ENCODE measurements at places on chromosomes 7 and 10.

DNA sequence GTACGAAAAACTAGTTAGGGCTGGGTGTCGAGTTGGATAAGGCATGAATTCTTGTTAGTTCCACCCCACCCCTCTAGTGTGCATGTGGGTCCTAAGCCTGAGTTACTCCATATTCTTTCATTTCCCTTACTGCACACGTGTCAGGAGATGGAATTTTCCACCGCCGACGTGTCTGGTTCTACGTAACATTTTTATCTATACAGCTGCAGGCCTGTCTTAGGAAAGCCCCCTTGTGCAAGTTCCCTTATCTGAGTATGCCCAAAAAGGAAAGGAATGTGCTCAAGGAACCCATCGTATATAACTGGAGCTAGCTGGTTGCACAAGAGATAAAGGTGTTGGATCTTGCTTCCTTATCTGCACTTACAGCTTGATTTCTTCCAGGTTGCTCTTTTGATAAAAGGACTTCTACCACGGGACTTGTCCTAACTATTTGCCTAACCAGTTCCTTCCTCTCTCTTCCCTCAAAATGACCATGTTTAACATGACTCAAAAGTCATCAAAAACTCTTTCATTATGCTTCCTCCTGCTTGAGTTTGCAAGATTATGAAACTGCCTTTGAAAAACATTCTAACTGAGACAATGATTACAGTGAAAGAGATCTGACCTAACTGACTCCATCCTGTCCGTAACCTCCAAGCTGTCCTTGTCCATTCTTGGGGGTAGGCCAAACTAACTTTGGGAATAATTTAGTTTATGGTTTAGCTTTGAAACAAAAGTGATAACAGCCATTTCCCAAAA is 181.4 kb downstream of the AKR1D1 start:
- DNase-seq: peak; percentile 9

- no peak for DNase-seq
Measured at GRCh38 chr7:31418928-31419327, 78.4 kb upstream of the NEUROD6 start.

DNA sequence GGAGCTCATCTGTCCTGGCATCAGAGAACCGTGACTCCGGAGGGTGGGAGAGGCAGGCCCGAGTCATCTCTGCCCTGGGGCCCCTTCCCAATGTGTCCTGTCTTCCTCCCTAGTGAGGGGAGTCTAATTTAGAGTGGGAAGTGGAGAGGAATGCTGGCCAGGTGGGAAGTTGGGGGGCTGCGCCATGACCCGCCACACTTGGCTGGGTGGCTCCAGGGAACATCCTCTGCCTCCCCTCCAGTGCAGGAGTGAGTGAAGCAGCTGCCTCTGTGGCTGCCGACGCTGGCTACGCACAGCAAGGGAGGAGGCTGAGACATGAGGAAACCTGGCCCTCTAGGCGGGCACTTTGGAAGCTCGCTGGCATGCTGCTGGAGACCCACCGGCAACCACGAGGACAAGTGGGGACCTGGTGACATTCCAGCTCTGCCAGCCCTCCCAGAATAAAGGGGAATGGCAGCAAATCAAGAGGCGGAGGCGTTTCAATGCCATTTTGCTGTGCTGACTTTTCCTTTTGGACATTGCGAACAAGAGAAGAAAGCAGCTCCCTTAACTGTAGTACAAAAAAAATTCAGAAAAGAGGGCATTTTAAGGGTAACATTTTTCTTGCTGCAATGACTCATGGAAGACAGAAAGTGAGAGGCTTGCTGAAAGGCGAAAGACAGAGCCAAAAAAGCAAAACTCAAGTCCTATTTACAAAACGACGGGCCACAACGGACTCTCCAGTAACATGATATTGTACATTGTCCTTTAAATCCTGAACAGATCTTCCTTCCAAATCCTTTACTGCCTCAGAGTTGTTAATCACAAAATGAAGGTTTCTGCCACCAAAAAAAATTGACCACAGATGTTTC is 121.2 kb upstream of the PITRM1 start:
- peak; percentile 56 for DNase-seq

DNA sequence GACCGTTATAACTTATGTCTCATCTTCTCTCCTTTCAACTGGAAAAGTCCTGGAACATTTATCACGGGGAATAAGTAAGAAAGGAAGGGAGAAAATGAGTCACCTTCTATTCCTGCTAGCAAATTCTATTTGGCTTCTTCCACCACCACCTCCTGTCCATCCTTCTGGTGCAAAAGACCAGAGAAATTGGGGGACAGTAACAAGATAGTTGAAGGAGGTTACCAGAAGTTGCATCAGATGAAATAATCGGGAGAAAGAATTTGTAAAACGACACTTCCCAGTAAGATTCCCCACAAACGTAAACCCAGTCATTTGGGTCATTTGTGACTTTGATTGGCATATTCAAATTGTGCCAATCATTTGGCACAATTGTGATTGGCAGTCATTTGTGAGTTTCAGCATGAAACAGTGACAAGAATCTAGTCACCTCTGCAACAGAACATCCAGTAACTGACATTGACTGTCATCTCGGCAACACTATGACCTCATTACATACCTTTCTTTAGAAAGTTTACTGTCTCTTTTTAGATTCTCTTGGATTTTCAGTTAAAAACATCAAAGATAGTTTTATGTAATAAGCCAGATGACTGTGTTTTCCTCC is 51.3 kb upstream of the PIK3CG start:
- peak; percentile 50 for DNase-seq

DNA sequence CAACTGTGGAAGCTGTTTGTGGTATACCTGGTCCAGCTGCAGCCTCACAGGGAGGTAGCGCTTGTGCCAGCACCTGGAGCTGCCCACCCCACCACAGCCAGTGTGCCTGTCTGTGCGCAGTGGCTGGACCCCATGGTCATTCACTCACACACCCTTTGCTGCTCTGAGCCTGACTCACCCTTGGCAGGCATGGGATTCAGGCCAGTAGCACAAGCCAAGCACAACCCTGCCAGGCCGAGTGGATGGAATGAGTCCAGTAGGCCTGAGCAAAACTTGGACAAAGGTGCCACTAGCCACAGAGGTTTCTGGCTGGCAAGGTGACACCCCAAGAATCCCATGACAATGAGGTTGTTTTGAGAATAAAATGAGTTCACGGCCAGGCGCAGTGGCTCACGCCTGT is 19.0 kb downstream of the RBM48 start:
- DNase-seq: no peak

DNA sequence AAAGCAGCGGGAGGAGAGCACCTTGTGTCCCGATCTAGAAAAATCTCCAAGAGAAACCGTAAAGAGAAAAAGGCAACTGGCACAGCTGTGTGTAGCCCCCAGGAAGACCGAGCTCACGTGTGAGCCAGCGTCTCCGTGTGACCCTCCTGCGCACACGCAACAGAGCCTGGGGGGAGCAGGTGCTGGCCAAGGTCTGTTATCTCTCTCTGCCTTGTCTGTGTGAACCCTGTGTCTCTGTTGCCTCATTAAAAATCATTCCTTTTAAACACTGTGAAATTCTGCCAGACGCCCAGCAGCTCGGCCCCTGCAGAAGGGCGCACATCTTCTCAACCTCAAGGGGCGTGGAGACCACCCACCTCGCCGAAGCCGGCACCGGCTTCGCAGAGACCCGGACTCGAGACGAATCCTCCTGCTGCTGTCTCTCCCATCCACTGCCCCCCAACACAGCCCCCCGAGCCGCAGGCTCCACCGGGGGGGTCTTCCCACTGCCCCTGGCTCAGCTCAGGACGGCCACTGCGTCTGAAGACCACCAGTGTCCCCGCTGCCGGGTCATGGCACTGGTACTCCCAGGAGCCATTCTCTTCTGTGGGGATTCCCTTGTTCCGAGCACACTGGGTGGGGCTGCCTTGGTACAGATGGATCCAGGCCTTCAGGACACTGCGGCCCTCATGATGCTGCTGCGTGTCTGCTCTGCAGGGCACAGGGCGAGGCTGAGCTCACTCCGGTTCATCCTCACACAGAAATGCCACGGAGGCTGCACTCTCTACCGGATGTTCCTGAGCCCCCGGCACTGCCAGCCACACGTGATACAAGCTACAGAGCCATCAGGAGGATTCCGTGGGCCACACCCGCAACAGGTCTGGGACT is 94.3 kb upstream of the DNAAF5 start:
- DNase-seq: no peak

GRCh38 chr7:124073310-124073645 is 40.4 kb upstream of the TMEM229A start:
- no peak for DNase-seq

GRCh38 chr7:51012569-51013217 is 230.0 kb upstream of the GRB10 start:
- DNase-seq: no peak

DNA sequence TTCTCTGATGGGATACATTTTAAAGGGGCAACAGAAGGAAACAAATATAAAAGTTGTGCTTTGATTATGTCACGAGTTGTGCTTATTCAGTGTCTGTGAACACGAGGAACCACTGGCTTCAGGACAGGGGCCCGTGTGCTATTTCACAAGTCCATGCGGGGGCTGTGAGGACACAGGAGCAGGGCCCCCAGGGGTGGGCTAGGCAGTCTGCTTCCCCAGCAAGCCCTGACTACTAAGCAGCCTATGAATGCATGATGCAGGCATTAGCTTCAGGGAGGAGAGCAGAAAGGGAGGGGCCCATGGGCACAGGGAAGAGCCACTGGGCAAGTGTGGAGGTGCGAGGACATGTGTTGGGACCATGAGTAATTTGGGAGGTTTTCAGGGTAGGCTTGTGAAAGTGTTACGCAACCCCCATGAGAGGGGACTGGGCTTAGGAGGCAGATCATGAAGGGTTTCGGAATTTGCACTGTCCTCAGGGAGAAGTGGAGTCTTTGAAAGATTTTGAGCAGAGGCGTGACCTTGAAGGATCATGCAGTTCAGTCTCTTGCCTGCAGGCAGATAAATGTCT is 424.9 kb downstream of the CALN1 start:
- no peak for DNase-seq

- no peak for DNase-seq
Measured at GRCh38 chr10:8297107-8297506, 242.6 kb downstream of the GATA3 start.

All from fibroblast of skin of right quadriceps (primary cell).